Effector CD8-positive, alpha-beta T cell (primary cell): ENCODE measurements at places on chromosomes 2 and 18.

DNA sequence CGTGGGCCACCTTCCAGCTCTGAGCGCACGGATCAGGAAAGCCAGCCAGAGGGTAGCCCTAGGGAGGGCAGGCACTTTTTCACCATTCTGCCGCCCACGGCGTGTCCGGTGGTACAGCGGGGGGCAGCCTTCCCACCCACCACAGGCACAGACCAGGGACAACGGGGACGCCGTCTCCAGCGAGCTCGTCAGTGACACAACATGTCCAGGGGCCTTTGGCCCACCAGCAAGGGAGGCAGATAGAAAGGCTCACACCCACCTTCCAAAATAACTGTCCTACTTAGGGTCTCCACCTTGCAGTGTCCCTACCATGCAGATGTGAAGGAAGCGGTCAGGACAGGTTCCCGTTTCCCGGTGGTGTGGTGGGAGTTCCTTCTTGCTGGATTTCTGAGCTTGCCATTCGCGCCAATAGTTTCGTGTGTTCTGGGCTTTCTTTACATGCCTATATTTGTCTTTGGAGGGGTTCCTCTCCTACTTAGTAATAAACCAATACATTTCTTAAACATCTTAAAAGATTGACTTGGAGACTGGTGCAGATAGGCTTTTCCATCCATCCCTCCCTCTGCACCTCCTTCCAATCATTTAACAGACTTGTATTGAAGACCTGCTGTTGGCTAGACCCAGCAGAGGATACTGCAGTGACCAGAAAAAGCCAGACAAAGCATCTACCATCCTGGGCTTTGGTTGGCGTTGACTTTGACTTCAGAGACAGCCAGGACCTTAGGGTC, 872 bp downstream of the ASB1 start:
- no peak for DNase-seq

DNA sequence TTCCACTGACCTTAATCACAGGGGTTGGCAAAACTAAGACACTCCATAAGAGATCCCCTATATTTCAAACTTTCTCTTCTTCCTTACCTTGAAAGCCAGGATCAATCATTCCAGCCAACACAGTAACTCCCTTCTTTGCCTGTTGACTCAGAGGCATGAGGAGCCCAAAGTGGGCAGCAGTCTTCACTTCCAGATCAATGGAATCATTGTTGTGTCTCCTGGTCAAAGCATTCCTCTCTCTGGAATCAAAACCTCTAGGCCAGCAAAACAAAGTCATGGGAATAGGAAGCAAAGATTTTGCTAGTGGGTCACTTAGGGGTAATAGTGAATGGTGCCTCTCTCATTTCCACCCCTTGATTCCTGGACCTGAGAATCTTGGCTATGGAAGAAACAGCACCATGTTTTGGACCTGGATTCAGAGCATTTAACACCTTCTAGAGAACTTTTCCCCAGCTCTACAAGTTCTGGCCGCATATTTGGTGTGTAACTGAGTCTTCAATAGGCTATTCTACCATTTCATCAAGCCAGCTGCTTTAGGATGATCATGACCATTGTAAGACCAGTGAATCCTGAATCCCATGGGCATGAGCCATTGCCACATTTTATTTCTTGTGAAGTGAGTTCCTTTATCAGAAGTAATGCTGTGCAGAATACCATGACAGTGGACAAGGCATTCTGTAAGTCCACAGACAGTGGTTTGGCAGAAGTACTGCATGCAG, 65.7 kb upstream of the SERPINE2 start:
- no peak for DNase-seq

GRCh38 chr2:62991605-62992004, 59.0 kb upstream of the OTX1 start:
- no peak for DNase-seq

DNA sequence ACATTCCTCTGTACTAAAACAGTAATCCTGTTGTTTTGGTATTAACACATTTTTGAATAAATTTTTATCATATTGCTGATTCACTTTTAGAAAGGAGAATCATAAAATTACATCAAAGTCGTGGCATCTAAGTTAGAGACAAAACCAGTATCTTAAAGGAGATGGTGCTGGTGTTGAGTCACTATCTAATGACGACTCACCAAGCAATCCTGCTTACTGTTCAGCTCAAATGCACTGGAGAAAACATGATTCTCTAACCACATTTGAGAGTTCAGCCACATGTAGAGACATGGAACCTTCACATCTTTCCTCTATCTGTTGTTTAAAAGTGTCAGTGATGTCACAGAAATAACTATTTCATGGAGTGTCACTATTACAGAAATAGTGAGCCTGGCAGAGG, 473.8 kb downstream of the TGIF1 start:
- no peak for DNase-seq

- DNase-seq = no peak
Measured at GRCh38 chr2:187013058-187013457, 164.1 kb upstream of the ZSWIM2 start.

DNA sequence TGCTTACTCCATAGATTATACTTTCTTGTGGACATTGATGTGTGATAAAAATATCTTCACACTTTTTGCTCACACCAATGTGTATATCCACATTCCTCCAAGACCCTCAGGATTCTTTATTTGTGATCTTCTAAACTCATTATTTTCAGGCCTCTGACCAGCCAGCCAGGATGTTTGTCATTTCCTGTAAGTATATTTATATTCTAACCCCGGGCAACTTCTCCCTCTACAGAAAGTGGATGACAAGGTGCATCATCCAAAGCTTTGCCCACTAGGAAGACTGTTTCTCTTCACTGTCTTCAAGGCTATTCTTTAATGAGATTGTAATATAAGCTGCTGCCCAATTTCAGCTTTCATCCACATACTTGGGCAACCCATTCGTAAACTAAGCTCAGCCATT, 3.6 kb upstream of the CWC22 start:
- DNase-seq = no peak

GRCh38 chr18:41693008-41693407, 262.0 kb upstream of the PIK3C3 start:
- no peak for DNase-seq

- DNase-seq = no peak
Measured at GRCh38 chr2:145190031-145190703, 670.2 kb upstream of the ZEB2 start.

DNA sequence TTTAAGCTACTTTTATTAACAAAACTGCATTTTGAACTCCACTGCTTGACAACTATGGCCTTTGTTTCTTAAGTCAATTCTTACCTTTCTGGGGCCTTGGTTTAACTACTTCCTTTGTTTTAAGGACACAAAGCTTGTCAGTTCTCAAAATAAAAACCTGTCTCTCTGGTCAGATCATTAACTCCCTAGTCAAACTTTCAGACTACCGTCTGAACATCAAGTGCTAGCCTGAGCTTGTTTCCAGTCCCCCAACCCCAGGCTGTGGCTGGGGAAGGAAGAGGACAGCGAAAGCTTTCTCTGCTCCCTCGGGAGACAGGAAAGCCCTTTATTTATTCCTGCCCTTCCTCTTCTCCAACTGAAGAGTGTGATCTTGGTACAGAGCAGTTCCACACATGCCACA, 1.7 kb downstream of the SH3YL1 start:
- DNase-seq = no peak

DNA sequence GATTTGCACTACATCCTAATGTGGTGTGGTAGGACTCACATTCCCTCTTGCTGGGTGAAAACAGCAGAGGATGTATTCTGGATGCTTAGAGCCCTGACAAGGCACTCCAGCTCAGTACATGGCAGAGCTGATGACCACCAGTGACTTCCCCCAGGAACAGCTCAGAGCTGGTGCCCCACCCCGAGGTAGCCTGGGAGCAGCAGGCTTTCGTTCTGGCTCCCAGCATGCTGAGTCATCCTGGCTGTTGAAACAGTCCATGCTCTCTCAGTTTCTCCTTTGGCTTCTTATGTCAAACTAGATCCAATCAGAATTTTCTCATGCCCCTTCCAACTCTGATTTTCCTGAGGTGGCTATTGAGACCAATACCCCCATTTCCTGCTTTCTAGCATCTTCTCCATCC, 438.2 kb downstream of the NBAS start:
- no peak for DNase-seq

- DNase-seq = no peak
Measured at GRCh38 chr2:37711308-37711731, 39.9 kb upstream of the CDC42EP3 start.

- no peak for DNase-seq
Measured at GRCh38 chr2:107730898-107731297, 95.8 kb upstream of the RGPD4 start.
